IPS-NIHi11 (cell line): ENCODE measurements at places on chromosomes 1 and 21.

DNA sequence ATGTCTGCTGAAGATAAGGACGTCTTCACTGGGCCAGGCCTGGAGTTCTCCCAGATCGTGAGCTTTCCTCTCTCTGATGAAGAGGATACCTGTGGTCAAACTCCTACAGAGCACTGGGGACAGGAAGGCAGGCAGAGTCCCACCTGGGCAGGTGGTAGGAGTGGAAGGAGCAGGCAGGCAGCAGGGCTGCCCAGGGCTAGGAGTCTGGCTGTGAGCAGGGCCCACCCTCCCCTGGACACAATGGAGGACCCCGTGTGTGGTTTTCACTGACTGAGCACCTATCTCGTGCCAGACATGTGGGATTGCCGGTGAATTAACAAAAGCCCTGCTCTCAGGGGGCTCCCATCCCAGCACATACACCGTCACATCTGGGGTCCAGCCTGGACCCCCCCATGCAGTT lies 4.9 kb upstream of the SAMD11 start:
- no peak for DNase-seq

DNA sequence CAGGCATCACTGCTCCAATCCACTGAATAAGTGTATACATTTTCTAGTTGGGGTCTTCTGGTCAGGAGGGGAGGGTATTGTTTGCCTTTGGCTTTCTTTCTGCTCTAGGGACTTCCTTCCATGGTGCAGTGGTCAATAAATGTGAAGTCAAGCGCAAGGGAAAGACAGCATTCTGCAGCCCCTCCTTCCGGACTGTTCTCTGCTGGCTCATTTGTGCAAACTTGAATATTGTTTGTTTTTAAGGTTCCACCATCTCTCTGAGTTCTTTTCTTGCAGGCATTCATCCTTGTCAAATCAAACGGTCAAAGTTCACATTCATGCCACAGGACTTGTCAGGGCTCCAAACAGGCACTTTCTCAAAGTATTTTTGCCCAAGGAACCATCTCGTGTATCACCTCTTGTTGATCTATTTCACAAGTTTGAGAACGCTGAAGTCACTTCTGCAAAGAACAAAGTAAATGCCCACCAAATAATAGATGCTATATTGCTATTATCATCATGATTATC lies 205.6 kb upstream of the KAZN start:
- DNase-seq = no peak

DNA sequence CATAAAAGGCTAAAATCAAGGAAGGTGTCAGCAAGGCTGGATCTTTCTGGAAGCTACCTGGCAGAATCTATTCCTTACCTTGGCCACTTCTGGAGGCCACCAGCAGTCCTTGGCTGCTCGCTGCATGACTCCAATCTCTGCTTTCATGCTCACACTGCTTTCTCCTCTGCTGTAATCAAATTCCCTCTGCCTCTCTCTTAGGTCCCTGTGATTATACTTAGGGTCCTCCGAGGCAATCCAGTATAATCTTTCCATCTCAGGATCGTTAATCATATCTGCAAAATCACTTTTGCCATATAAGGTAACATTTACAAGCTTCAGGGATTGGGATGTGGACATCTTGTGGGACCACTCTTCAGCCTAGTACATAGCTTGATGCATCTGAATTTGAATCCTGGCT lies 110.7 kb upstream of the IVNS1ABP start:
- DNase-seq = no peak

- DNase-seq = no peak
These were observed 11.4 kb downstream of the NEK7 start for GRCh38 chr1:198168227-198168626.

DNA sequence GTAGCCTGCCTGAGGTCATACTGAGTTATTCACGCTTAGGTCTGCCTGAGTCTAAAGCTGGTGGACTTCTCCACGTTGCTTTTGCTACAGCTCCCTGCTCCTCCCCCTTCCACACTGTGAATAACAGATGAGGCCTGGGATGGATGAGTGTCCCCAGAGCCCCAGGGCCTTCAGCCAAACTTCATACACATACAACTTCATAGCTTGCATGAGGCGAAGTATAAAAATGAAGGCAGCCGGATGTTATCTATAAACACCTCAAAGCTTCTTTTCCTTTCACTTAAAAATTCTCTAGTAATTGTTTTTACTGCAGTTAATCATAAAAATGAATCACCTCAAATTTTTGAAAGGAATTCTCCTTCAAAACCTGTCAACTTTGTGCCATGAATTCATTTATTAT lies 70.2 kb downstream of the DAB1 start:
- no peak for DNase-seq

GRCh38 chr1:206831650-206832049 lies 33.8 kb upstream of the IL20 start:
- no peak for DNase-seq

DNA sequence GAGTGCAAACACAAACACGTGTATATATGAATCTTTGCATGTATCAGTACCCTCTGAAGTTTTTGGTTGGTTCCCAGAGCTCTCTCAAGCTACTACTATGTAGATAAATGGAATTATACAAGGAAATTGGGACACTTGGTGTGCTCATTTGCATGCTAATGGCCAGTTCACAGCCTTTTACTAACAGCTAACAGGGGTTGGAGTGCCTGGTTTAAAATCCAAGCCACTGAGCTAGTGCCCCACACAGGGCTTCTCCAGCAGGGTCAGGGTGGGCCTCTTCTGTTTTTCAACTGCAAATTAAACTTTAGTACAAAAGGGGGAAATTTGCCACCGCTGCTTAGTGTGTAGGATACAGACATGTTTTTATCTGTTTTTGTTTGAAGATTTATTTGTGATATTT lies 121.0 kb downstream of the ATP5PO start:
- peak; percentile 27 for DNase-seq

- DNase-seq = peak; percentile 49
These were observed 20.4 kb downstream of the H3-3A start for GRCh38 chr1:226082959-226083301.

DNA sequence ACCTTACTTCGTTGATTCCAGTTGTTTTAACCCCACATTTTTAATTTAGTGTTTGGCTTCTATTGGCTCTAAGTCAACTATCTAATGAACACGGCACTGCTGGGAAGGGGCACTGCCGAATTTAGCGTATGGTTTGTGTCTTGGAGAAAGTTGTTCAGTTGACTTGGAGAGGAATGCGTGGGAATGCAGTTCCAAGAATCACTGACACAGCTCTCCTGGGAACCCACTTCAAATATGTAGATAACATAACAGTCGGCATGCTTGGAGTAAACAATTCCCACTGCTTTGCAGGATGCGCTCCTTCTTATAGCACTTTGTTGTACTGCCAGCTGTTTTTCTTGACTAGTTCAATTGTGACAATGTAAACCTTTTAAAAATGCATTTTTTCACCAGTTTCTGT lies 104.3 kb downstream of the RYR2 start:
- DNase-seq = peak; percentile 13

- DNase-seq = no peak
These were observed 243.4 kb downstream of the RHOU start for GRCh38 chr1:228978484-228979324.

GRCh38 chr1:78607944-78608343 lies 12.3 kb upstream of the IFI44L start:
- DNase-seq = no peak

- no peak for DNase-seq
These were observed 173.9 kb upstream of the HOOK1 start for GRCh38 chr1:59640851-59641250.

GRCh38 chr21:15164678-15165303 lies 100.0 kb upstream of the NRIP1 start:
- DNase-seq = no peak

DNA sequence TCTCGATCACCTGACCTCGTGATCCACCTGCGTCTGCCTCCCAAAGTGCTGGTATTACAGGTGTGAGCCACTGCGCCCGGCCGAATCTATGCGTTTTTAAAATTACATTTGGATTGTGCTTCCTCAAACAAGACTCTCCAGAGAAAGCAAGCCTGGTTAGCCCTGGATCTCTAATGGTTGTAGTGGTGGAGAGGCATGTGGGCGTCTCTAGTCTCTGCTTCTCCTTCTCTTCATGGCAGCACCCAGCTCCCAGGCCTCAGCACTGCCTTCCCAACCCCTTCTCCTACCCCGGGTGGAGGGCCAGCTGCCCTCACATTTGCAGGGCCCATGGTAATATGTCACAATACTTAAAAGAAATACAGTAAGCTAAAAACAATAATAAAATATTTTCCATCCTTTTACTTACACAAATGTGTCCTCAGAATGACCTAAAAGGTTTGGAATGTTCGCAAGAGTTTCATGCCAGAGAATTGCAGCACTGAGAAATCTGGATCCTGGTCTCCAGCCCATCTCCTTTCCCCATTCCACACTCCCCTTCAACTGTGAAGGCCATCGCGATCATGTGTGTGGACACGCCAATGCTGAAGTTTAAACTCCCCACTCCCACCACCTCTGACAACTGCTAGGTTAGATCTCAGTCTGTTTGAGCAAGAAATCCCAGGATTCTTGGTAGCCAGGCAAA lies 7.0 kb downstream of the OR14I1 start:
- no peak for DNase-seq

DNA sequence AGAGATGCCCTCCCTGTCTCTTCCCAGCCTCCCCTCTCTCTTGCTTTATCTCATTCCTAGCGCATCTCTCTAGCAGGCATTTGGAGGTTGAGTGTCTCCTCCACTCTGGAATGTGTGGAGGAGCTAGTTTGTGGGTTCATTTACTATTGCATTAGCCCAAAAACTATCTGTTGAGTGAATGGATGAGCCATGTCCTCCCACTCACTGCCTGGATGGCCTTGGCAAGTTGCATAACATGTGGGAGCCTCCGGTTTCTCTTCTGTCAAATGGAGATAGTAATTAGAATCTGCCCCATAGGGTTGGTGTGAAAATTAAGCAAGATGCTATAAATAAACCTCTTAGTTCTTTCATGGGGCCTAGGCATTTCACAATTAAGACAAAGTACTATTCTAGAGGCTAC lies 181.8 kb downstream of the KAZN start:
- no peak for DNase-seq

- no peak for DNase-seq
These were observed 56.2 kb upstream of the PARP1 start for GRCh38 chr1:226463925-226464586.

DNA sequence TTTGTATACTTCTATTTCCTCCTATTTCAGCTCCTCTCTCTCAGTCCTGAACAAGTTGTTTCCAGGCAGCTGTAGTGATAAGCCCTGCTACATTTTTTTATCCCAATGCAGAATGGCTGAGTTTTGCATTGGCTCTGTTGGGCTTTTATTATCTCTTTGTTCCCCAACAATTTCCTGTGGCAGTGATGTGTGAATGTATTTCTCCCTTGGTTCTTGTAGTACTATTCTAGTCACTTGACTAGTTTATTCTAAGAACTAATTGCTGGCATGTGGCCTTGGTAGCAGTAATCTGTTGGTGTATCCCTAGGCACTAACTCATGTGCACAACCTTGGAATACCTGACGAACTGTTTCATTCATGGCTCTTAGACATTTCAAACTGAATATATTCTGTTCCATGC lies 60.7 kb downstream of the NFASC start:
- DNase-seq = no peak

- no peak for DNase-seq
These were observed 5.9 kb downstream of the FNDC10 start for GRCh38 chr1:1593834-1594601.

- DNase-seq = no peak
These were observed 33.4 kb downstream of the INKA2 start for GRCh38 chr1:111705841-111706240.

- no peak for DNase-seq
These were observed 2.8 kb upstream of the ACTL8 start for GRCh38 chr1:17752356-17752755.

- peak; percentile 59 for DNase-seq
These were observed 6.7 kb downstream of the ZNF648 start for GRCh38 chr1:182054698-182055326.

DNA sequence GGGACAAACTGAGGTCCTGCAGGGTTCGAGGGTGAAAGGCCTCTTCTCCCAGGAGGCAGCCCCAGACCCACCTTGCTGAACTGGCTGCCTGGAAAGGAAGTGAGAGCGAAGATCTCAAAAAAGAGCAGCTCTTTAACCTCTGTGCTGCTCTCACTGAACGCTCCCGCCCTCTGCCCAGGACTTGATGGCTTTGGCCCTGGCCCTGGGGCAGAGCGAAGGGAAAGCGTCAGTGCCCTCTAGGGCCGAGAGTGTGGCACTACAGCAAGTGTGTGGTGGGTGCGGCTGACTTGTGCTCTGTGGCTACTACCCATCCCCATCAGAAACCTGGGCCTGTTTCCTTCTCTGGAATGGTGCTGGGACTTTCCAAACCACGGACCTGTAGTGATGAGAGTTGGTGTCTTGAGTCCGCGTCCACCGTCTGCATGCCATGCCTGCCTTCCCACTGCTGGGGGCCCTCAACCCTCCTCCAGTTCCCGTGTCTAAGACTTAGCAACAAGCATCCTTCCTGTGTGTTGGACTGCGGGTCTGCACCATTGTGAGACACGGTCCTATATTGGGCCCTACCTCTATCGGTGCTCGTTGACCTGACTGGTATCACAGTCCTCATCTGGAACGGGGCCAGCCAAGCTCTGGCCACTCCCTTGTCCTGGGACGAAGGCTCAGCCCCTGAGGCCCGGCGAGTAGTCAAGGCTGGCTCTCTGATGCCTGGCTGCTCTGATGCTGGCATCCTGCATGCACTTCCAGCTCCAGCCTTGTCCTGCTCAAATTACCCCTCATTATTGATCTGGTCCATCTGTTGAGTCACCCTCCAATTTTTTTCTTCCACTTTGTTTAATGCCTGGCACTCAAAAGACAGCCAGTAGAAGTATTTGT lies 180.3 kb downstream of the DISC1 start:
- peak; percentile 82 for DNase-seq

DNA sequence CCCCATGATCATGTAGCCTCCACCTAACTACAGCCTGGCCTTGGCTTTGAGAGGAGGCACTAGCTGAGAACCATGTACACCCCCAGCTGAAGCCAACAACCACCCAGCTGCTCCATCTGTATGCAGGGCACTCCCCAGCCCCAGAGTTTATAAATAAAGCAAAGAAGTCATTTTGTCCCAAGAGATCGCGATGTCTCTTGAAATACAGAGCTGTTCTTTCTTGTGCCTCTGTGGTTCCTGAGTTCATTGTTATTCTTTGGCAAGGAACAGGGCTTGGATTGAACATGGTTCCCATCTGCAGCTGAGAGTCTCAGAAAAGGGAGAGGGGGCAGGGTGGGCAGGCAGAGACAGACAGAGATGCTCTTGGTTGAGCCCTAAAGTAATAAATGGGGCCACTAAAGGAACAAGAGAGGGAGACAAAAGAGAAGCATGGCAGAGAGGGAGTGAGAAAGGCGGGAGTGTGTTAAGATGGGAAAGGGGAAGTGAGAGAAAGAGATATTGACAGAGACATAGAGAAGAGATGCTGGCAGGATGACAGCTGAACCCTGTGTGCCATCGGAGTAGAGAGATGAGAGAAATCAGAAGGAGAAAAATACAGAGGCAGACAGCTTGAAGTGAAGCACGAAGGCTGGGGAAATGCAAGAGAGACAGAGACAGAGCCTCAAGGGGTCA lies 63.3 kb downstream of the TNR start:
- DNase-seq = no peak

- DNase-seq = peak; percentile 75
These were observed 41.6 kb downstream of the NSL1 start for GRCh38 chr1:212749821-212750535.

- DNase-seq = no peak
These were observed 41.3 kb downstream of the COQ8A start for GRCh38 chr1:226981386-226981817.

GRCh38 chr1:156840186-156840897 lies 18.6 kb downstream of the INSRR start:
- DNase-seq = no peak

GRCh38 chr1:77623066-77623465 lies 59.4 kb downstream of the ZZZ3 start:
- no peak for DNase-seq

- DNase-seq = no peak
These were observed 206.7 kb downstream of the CTH start for GRCh38 chr1:70617728-70618127.
